ENCODE measurements at places on chromosomes 2 and 18. TPM values are rescaled to one million over a fixed set of nuclear protein-coding genes. Genes with fewer than 3 reads are reported as not detected.

The CGREF1 gene
- not detected for total RNA-seq

The RAB6C gene
- not detected for total RNA-seq

The DIPK1C gene
- not detected for total RNA-seq

The INO80D gene
- 21.5 TPM for total RNA-seq

DNA sequence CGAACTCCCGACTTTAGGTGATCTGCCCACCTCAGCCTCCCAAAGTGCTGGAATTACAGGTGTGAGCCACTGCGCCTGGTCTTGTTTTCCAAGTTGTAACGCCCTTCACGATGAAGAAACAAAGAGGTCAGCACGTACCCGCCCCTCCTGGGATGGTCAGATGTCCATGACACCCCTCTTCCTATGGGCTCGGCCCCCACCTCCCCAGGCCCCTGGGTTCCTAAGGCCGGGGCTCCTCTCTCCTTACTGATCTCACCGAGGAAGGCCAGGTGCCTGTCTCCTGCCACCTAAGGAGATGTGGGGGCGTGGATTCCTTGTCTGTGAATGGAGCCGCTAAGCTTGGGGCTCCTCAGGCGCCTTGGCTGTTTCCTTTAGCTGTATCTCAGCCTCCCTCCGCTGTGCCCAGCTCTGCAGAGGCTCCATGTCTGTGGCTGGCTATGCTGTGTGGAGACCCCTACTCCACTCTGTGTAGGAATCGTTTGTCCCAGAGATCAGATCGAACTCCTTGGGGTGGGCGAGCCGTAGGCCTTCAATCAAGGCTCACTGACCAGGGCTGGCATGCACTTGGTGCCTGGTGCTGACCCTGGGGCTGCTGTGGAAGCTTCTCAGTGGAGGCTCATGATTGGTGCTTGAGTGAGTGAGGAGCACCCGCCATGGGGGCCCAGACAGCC, 8.8 kb downstream of the COLEC11 start:
- no peaks in the 10 kb centered on the region for H3K36me3 ChIP-seq
- no peak for DNase-seq
- no peaks in the 10 kb centered on the region for H3K4me1 ChIP-seq

GRCh38 chr2:137093116-137093515, 327.8 kb downstream of the THSD7B start:
- no peak overlapping the region for H3K4me3 ChIP-seq
- H3K36me3 ChIP-seq = no peaks in the 10 kb centered on the region
- no peak for DNase-seq
- H3K27ac ChIP-seq = no peak overlapping the region

DNA sequence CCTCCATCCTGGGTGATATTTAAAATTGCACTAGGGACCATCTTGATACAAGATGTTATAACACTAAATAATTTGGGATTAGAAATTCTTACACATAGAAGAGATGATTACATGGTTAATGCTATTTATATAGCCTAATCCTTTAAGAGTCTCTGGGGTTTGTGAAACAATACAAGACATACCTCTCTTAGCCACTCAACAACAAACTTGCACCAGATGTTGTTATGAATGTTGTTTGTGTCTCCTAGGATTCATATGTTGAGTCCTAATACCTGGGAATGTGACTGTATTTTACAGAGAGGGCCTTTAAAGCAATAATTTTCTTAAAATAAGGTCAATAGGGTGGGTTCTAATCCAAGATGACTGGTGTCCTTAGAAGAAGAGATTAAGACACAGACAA, 678.3 kb downstream of the NYAP2 start:
- no peak overlapping the region for H3K4me3 ChIP-seq
- no peaks in the 10 kb centered on the region for H3K36me3 ChIP-seq
- no peak overlapping the region for H3K27ac ChIP-seq

- no peak overlapping the region for H3K4me3 ChIP-seq
- no peak overlapping the region for H3K27ac ChIP-seq
- no peaks in the 10 kb centered on the region for H3K27me3 ChIP-seq
- H3K4me1 ChIP-seq = no peaks in the 10 kb centered on the region
- DNase-seq = no peak
Observed at GRCh38 chr2:127149384-127149783, 42.4 kb upstream of the BIN1 start.

DNA sequence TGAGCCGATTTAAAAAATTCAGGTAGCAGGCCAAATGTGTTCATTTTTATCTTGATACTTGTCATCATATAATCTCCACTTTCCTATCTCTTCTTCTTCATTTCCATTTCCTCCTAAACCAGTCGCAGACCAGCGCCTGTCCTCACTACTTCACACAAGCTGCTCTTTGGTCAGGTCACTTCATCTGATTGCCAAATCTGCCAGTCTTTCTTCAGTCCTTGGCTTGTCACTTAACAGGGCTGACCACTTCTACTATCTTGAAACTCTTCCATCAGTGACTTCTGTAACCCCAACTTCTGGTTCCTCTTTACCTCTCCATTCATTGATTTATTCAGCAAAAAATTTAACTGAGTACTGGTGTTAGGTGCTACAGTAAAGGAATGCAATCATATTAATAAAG, 18.0 kb upstream of the SPRED2 start:
- peak; percentile 28 for DNase-seq
- no peaks in the 10 kb centered on the region for H3K27me3 ChIP-seq
- H3K36me3 ChIP-seq = no peaks in the 10 kb centered on the region
- H3K4me3 ChIP-seq = no peak overlapping the region

GRCh38 chr18:8299054-8299980, 309.9 kb upstream of the RAB12 start:
- no peak for DNase-seq
- H3K27ac ChIP-seq = no peak overlapping the region
- no peaks in the 10 kb centered on the region for H3K36me3 ChIP-seq
- H3K4me1 ChIP-seq = no peaks in the 10 kb centered on the region
- no peaks in the 10 kb centered on the region for H3K27me3 ChIP-seq

- no peak overlapping the region for H3K27ac ChIP-seq
- no peaks in the 10 kb centered on the region for H3K4me1 ChIP-seq
- H3K27me3 ChIP-seq = no peaks in the 10 kb centered on the region
- DNase-seq = no peak
- H3K4me3 ChIP-seq = no peak overlapping the region
Observed at GRCh38 chr2:186737732-186738508, 44.1 kb downstream of the FAM171B start.

GRCh38 chr18:63909870-63910269, 2.1 kb downstream of the SERPINB10 start:
- H3K27ac ChIP-seq = no peak overlapping the region
- no peaks in the 10 kb centered on the region for H3K27me3 ChIP-seq
- H3K4me1 ChIP-seq = no peaks in the 10 kb centered on the region
- no peaks in the 10 kb centered on the region for H3K36me3 ChIP-seq

DNA sequence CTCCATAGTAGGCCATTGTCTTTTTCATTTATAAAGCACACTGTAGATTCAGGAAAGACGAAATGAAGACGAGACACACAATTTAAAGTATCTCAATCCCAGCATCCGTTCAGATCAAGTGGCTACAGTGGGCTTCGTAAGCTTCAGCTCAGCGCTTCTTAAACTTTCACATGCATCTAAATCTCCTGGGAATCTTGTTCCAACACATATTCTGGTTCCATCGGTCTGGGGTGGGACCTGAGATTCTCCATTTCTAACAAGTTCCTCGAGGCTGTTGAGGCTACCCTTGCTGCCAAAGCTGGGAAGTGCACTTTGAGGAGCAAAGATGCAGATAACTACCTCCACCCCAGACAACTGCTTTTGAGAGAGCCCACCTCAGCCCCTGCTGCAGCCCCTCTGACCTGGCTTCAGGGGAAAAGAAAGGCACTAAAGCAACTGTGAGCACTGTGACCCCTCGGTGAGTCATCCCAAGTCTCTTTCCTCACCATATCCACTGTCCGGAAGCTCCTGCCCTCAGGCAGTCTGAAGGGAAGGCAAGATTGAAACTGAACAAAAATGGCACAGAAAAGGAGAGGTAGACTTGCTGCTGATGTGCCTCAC, 201.1 kb upstream of the FBXO11 start:
- no peak for DNase-seq
- no peaks in the 10 kb centered on the region for H3K36me3 ChIP-seq
- peaks cover 26% of the 10 kb centered on the region for H3K4me1 ChIP-seq

GRCh38 chr2:136357007-136357380, 239.0 kb upstream of the CXCR4 start:
- H3K27me3 ChIP-seq = no peaks in the 10 kb centered on the region
- no peak for DNase-seq
- H3K4me1 ChIP-seq = no peaks in the 10 kb centered on the region
- H3K27ac ChIP-seq = no peak overlapping the region
- no peak overlapping the region for H3K4me3 ChIP-seq
- no peaks in the 10 kb centered on the region for H3K36me3 ChIP-seq

DNA sequence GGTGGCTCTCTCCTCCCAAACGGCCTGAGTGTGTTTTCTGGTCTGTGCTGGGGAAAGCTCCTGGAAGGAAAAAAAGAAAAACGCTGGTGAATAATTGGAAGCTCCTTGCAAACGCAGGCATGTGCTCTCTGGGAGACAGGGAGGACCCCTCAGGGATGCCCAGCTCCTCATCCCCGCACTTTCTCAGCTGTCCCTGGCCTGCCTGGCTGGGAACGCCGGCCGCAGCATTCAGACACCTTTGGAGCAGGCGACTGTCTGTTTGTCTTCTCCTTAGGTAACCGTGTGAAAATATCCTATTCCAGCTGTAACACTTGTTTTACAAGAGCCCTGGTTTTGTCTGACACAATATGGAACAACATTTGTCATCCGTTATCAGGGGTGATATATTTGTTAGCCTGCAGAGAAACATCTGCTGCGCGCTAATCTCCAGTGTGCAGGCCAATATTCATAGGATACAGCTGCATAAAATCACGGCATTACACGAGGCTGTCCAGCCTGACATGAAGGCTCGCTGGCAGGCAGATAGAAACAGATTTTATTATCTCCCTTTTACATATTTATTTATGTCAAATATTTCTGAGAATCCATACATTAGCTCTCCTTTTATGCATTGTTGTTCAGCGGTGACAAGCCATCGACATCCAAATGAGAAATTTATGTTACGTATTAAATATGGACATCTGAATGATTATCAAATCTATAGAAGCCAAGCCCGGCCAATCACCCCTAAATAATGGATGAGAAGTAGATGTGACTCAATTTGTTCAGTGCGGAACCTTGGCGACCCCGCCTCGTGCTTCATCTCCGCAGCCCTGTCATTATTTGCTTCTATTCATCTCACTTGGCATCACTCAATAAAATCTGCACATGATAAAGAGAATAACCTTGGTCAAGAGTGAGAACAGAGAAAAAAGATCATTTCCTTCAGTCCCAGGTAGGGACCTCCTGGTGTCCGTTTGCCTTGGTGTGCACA, 675.1 kb upstream of the SALL3 start:
- H3K36me3 ChIP-seq = no peaks in the 10 kb centered on the region
- H3K4me1 ChIP-seq = no peaks in the 10 kb centered on the region
- no peak overlapping the region for H3K4me3 ChIP-seq
- no peak overlapping the region for H3K27ac ChIP-seq

DNA sequence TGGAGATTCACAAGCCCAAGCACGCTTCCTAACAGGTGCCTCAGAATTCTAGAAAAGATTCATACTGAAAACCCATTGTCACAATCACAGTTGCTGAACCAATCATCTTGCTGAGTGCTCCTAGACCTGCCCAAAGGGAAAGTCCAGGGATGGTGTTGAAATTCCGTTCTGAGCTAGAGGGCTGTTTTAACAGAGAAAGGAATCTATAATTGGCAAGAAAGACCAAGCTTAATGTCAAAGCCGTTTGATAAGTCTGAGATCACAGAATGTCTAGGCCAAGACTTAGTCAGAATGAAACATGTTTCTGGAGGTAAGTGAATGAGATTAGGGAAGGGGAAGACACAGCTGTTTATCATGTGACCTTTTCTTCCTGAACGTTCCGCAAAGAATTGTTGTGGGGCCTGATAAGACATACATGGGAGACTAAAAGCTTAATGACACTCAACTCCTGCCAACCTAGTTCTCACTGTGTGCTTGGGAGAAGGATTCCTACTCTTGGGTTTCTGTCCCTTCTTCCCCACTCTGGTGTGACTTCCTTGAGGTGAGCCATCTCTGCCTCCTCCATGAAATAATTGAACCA, 27.5 kb downstream of the PMAIP1 start:
- H3K4me1 ChIP-seq = no peaks in the 10 kb centered on the region
- H3K27ac ChIP-seq = no peak overlapping the region
- no peaks in the 10 kb centered on the region for H3K36me3 ChIP-seq
- no peaks in the 10 kb centered on the region for H3K27me3 ChIP-seq

- H3K4me3 ChIP-seq = no peak overlapping the region
- H3K4me1 ChIP-seq = no peaks in the 10 kb centered on the region
- no peak overlapping the region for H3K27ac ChIP-seq
- peak; percentile 63 for DNase-seq
- H3K27me3 ChIP-seq = no peaks in the 10 kb centered on the region
Observed at GRCh38 chr2:215773728-215774127, 239.6 kb downstream of the MREG start.

GRCh38 chr2:9037166-9037565, 33.7 kb upstream of the MBOAT2 start:
- no peaks in the 10 kb centered on the region for H3K4me1 ChIP-seq
- H3K36me3 ChIP-seq = no peaks in the 10 kb centered on the region
- no peak overlapping the region for H3K4me3 ChIP-seq
- DNase-seq = no peak

DNA sequence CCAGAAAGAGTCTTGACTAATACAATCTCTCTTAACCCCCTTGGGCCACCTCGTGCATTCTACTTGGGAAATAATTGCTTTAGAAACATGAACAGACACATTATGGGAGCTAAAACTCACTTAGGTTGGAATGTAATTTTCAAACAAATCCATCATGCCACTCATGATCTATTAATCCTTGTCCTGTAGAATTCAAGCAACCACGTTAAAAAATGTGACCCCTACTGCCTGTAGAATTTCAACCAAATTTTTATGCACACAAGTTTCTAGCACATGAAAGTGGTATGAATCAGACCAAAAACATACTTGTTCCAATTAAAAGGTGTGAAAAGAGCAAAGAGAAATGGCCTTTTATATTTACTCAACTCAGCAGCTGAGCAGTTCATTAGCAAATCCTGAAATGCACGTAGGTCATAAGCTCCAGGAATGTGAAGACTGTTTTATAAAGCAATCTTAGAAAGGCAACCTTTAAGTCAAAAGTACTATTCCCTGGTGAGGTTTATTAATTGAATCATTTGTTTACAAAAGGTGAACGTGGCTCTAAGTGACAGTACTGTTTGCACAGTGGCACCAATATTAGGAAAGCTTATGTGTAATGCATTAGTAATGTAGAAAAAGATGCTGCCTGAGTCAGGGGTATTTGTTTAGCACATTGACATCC, 459.4 kb upstream of the UBE2E3 start:
- H3K27ac ChIP-seq = no peak overlapping the region
- H3K27me3 ChIP-seq = no peaks in the 10 kb centered on the region
- no peak overlapping the region for H3K4me3 ChIP-seq
- no peaks in the 10 kb centered on the region for H3K4me1 ChIP-seq
- no peaks in the 10 kb centered on the region for H3K36me3 ChIP-seq
- DNase-seq = no peak

DNA sequence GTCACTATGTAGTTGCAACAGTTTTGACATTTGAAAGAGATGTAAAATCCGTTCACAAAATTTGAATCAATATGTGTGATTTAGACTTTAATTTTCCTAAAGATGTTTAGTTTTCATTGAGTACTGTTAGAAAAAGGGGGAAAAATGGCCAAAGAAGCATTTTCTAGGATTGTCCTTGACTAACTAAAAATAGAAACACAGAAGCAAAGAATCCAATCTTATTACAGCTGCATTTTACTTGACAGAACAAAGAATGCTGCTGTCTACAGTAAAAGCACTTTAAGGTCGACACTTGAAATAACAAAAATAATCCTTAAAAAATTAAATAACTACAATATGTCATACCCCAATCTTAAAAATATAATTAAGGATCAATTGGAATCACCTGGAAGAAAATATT, 48.9 kb downstream of the FRZB start:
- H3K27ac ChIP-seq = no peak overlapping the region
- no peak overlapping the region for H3K4me3 ChIP-seq
- H3K27me3 ChIP-seq = no peaks in the 10 kb centered on the region
- no peaks in the 10 kb centered on the region for H3K4me1 ChIP-seq
- no peaks in the 10 kb centered on the region for H3K36me3 ChIP-seq
